ENCODE measurements at places on chromosomes 7 and 10. TPM values are rescaled to one million over a fixed set of nuclear protein-coding genes. Genes with fewer than 3 reads are reported as not detected.
A peak's percentile ranks its signal among the peaks of the same experiment; 100 is the strongest.

TMEM273 gene
- not detected for polyA plus RNA-seq

MYO1G gene
- polyA plus RNA-seq = 0.14 TPM

AKR1C1 gene
- polyA plus RNA-seq = 44.5 TPM

CHPF2 gene
- 48.0 TPM for polyA plus RNA-seq

ZFAND4 gene
- polyA plus RNA-seq = 4.0 TPM

SLC25A13 gene
- 4.8 TPM for polyA plus RNA-seq

MACC1 gene
- 0.03 TPM for polyA plus RNA-seq

GRID2IP gene
- not detected for polyA plus RNA-seq

CEP41 gene
- 33.9 TPM for polyA plus RNA-seq

DNA sequence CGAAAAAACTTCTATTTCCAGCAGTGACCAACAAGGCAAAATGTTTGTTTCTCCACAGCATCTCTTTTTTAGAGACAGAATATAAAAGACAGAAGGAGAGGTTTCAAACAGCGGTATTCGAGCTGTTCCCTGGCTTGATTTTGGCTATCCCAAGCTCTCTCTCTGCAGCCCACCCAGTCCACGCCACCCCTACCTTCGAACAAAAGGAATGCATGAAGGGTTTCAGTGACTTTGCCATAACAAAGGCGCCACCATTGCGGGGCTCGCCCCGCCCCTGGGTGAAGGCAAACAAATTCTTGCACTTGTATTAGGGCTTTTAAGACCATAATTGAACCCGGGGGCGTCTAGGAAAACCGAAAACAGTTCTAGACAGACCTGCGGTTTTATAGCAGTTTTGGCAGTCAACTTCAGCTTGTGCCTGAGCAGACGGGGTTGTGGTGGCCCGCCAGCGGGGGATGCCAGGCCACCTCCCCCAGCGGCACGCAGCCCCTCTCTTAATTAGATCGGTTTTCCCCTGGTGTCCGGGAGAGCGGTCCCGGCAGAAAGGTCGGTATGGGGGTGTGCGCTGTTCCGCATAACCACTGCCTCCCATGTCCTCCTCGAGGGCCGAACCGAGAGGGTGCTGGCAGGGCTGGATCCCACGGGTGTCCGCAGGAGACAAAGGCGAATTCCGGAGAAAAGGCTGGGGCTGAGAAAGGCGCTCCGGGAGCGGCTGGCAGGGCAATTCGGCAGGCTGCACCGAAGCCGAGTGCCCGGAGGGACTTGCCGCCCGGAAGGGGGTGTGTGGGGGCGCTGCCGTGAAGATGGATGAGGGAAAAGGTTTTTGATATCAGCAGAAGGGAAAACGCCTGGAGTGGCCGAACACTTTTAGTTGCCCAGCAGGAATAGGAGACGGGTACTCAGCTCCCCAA is 2.7 kb upstream of the HOXA11 start:
- no peak for DNase-seq

DNA sequence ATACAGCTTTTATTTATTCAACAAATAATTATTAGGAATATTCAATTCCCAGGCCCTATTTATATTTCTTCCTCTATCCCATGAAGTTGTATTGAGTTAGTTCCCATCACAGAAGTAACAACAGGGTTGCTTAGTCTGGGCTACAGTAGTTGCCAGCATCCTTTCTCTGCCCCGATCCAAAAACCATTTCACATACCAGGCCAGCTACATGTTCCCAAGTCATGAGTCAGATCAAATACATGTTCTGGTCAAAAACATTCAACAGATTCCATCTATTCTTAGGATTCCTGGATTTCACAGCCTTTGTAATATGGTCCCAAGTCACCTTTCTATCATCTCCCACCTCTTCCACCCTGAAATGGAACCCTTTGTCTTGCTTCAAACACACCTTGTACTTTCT is 91.6 kb downstream of the RAB11FIP2 start:
- DNase-seq = peak; percentile 56

DNA sequence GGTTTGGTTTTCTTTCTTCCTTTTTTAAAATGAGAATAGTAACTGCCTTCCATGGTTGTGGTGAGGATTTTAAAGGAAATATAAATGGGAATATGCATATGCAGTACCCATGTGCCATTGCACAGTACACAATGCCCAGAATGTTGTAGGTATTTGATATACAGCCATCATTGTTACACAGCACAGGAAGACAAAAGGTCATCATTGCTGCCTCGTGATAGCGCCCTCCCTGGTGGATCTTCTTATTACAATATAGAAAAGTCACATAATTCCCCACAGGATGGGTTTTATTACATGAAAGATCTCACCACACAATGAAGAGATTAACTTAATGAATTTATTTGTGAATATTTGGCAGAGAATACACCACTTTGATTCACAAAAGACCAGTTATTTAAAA is 76.5 kb downstream of the PPP1R17 start:
- DNase-seq = no peak

GRCh38 chr10:24483701-24484100 is 240.0 kb downstream of the ARHGAP21 start:
- DNase-seq = peak; percentile 88

GRCh38 chr10:126491476-126491875 is 103.2 kb upstream of the ADAM12 start:
- no peak for DNase-seq

DNA sequence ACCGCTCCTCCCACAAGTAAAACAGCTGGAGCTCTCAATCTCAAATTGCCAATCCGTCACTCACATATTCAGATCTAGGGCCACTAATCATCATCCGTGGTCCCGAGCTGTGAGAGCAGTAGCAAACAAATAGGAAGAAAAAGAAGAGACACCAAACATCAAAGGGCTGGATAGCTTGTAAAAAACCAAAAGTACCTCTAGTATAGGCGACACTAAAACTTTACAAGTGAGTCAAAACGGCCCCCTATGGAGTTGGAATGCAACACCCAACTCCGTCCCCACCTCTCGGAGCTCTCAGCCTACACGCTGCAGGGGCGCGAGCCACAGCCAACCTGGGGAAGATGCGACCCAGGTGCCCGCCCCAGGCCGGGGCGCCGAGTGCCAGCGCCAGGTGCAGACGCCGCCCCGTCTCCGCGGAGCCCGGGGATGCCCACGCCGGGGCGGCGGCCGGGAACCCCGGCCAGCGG is 581 bp downstream of the FAM3C start:
- peak; percentile 61 for DNase-seq

DNA sequence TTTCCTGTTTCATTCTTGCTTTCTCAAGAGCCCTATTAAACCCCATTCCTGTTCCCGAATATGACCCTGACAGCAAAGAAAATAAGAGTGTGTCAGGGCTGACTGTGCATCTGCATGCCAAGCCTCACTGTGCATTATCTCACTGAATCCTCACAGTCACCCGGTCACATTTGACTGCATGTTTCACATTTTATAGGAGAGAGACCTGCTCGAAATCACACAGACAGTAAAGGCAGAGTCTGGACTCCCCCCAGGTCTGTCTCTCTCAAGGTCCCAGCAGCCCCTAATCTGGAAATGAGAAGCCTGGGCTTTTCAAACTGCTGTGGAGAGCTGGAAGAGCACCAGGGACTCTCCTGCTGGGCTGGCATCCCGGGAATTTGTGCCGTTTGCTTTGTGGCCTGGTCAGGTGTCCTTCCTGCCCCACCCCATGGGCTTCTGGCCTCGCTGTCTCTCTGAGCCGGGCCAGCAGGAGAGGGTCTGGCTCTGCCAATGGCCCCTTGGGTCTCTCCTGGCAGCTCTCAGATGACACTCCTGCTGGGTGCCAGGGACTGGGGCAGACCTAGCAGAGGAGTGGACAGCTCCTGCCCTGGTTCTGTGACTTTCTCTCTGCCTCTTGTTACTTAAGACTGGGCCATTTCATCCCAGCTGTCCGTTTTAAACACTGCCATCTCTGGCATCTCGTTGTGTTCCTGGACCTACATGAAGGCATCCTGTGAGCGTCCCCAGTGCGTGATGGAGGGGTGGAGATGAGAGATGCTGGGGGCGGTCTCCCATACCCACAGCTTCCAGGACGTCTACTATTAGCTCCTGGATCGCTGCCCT is 173.6 kb downstream of the ARHGAP12 start:
- peak; percentile 83 for DNase-seq

GRCh38 chr10:79320820-79321493 is 26.3 kb upstream of the PPIF start:
- peak; percentile 100 for DNase-seq

- DNase-seq = no peak
Observed at GRCh38 chr7:77536017-77536412, 1.1 kb upstream of the PTPN12 start.

DNA sequence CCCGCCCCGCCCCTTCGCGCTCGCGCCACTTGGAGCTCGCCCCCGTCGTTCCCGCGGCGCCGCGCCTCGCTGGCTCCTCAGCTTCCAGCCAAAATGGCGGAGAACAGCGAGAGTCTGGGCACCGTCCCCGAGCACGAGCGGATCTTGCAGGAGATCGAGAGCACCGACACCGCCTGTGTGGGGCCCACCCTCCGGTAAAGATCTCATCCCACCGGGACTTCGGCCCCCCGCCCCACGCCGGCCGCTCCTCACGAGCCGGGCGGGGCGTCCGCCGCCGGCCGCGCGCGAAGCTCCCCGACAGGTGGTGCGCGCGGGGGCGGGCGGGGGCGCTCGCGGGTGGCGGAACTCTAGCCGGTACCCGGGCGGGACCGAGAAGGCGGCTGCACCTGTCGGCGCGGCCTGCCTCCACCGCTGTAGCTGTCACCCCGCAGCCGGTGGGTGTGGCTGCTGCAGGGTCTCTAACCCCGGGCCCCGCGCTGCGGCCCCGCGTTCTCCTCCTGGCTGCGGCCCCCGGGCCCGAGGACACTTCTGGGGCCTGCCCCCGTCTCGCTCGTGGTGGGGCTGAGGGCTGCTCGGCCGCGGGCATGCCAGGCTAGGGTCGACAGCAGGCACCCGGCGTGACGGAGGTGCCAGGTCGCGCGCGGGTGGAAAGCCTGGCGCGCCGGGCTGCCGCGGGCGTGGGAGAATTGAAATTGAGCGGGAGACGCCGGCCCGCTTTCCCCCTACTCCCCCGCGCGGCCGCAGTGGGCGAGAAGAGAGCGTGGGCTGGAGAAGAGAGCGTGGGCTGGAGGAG is at the start of gene EXOC6:
TSS of gene EXOC6 (plus strand) at position 80 of the 793 bp plus-strand sequence. CDS start at position 94, 14 bp downstream.
- DNase-seq = peak; percentile 91

DNA sequence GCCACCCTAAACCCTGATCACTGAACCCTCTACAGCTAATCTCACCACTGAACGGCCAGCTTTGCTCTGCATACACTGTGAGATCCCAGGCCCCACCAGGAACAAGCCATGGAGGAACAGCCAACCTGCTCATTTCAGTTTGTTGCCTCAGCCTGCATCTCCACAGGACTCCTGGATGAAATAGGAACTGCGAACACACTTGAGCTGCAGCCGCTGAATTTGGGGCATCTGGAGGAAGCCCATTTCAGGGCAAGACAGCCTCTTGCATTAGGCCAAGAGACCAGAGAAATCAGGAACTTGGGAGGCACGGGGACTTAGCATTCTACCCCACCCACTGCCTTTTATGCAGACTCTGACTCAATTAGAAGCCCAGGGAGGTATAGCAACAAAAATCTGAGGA is 14.5 kb upstream of the EGR2 start:
- peak; percentile 9 for DNase-seq

- no peak for DNase-seq
Observed at GRCh38 chr10:34918060-34918775, 103.1 kb upstream of the PARD3 start.

DNA sequence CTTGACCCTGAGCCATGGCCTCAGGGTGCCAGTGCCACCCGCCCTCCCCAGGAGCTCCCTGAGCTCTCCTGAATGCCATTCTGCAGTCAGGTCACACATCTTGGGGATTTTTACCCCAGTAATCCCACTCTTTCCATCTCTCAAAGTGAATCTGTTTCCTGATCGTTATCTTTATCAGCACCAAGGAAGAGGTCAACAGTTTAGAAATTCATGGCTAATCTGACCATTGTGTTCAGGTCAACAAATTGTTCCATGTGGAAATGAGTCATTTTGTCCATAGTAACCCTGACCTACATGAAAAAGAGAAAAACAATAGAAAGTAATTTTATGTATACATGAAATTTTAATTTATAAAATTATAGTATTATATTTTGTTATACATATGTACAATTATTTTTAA is 28.8 kb upstream of the ZNF488 start:
- DNase-seq = peak; percentile 18

- no peak for DNase-seq
Observed at GRCh38 chr10:122295451-122295809, 24.3 kb downstream of the BTBD16 start.

DNA sequence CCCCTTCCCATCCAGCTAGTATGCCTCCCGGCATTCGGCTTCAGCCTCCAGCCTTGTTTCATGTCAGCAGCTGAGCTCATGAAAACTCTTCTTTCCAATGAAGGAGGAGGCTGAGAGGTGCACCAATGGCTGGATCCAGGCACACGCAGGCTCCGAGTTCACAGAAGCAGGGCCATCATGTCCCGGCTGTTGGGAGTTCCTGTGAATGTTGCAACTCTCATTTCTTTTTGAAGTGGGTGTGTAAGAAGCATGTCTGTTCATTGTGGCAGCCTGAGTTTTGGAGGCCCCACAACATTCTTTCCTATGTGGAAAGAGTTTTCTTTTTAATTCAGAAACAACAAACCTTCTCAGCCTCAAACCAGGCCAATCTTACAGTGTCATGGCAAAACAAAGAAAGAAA is 89.7 kb downstream of the PTPRE start:
- DNase-seq = peak; percentile 71

DNA sequence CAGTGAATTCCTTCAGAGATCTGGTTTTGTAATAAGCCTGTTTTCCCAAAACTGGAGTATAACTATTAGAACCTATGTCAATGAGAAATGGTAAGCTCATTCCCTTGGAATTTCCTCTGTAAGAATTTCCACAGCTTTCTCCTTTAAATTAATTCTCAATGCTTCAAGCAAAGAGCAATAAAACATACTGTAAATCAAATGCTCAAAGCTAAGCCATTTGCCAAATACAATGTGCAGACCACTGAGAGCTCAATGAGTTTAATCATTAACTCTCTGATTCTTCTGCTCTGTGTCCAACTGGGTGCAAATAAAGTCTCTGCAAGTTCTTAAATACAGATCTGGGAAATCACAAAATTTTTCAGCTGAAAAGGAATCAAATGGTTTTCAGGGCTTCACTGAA is 227.6 kb upstream of the IMMP2L start:
- peak; percentile 34 for DNase-seq
